ENCODE measurements at places on chromosomes 2 and 18.

- no peak for DNase-seq
Observed at GRCh38 chr2:72204786-72205503, 57.3 kb upstream of the CYP26B1 start.

DNA sequence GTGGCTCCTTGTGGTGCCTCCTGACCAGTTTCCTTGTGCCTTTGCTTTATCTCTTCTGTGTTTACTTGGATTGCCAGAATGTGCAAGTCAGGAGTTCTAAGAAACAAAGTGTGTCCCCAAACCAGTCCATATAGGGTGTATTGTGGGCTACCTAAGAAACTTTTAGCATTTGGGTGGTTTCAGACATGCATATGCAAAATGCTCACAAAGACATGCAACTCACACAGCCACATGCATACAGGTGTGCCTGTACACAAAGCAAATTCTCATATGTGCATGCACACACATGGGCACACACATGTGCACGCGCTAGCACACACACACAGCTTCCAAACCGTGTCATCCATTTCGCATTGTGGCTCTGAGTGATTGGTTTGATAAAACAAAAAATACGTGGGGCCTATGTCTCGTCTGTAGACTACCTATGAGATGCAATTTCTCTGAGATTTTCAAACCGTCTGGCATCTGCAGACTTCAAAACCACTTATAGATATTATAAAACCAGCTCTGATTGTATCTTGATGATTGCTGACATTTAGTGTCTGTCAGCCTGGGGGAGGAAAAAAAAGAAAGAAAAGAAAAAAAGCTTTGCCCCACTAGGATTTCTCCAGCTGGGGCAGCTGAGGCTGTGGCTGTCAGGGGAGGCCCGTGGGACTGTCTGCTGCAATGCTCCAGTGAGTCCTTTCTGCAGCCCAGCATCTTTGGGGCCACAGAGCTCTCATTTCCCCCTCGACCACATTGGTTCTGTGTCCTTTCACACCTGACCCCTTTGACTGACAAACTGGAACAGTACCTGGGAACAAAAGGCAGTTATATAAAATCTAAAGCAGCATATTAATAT, 556.1 kb downstream of the CMPK2 start:
- no peak for DNase-seq

- no peak for DNase-seq
Observed at GRCh38 chr2:137249463-137250130, 484.3 kb downstream of the THSD7B start.

- no peak for DNase-seq
Observed at GRCh38 chr2:197229509-197230443, 80.8 kb downstream of the ANKRD44 start.

- DNase-seq: peak; percentile 31
Observed at GRCh38 chr2:97745474-97746174, 32.2 kb downstream of the ZAP70 start.

GRCh38 chr2:17306219-17306618, 212.0 kb downstream of the RAD51AP2 start:
- no peak for DNase-seq

DNA sequence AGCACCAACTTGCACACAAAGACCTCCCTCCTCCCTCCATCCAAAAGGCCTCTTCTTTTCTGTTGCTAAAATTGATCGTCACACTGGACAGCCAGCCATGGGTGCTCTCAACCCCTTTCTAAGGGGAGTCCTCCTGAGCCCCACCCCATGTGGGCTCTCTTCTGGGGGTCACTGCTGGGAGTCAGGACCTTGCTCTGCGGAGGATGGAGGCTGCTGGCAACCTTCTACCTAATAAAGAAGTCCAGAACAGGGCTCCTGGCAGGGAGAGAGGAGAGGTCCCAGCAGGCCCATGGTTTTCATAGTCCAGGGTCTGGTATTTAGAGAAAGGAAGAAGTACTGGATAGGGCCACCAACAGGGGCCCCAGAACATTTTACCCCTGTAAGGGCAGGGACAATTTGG, 67.6 kb upstream of the OTOS start:
- no peak for DNase-seq

DNA sequence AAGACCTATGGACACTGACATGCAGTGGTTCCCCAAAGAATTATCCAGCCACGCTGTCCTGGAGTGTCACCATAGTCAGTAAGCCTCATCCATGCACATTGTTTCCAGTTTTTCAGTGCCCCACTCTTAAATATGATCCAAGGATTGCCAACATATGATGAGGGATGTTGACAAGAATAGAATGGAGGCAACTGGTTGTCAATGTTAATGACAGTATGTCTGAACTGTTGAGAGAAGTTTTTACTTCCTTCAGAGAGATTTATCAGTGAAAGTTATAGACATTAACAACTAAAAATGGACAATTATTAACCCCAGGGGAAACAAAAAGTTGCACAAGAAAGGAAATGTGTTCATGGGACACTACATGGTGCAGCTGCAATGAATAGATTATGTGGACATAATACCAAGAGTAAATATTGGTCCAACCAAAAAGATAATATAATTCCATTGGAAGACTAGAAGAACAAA, 69.9 kb downstream of the CYP26B1 start:
- DNase-seq: no peak

- DNase-seq: no peak
Observed at GRCh38 chr2:3406501-3406900, 27.0 kb downstream of the TRAPPC12 start.

GRCh38 chr2:100799686-100800085, 20.3 kb upstream of the NPAS2 start:
- no peak for DNase-seq

- no peak for DNase-seq
Observed at GRCh38 chr2:43085505-43085904, 140.9 kb downstream of the ZFP36L2 start.

- DNase-seq: no peak
Observed at GRCh38 chr2:169743549-169743948, 9.9 kb downstream of the KLHL23 start.

- peak; percentile 46 for DNase-seq
Observed at GRCh38 chr2:127829845-127830246, 18.9 kb upstream of the WDR33 start.

DNA sequence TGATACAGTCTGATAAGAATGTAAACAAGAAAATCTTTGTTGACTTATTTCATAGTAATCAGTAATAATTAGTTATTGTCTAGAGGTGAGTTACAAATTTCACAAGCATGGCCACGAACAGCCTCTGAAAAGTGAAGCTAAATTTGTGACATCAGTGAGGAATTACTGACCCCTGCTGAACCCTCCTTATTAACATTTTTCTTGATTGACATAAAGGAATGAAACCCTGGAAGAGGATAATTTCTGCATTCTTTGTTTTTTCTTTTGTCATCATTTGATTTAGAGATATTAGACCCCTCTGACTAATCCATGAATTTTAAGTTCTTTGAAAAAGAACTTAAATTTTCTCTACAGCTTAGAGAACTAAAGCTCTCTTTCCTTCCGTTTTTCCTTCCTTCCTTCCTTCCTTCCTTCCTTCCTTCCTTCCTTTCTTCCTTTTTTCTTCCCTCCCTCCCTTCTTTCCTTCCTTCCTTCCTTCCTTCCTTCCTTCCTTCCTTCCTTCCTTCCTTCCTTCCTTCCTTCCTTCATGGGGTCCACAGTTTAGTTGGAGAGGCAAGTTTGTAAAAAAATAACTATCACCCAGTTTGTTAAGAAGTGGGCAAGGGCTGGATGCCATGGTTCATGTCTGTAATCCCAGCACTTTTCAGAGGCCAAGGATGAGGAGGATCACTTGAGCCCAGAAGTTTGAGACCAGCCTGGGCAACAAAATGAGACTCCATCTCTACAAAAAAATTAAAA, 387.0 kb downstream of the MTX2 start:
- no peak for DNase-seq

- DNase-seq: no peak
Observed at GRCh38 chr2:226644399-226644865, 155.2 kb downstream of the IRS1 start.

GRCh38 chr2:13021470-13021957, 304.8 kb downstream of the TRIB2 start:
- DNase-seq: no peak

- DNase-seq: peak; percentile 78
Observed at GRCh38 chr18:48222118-48222517, 187.1 kb downstream of the ZBTB7C start.

DNA sequence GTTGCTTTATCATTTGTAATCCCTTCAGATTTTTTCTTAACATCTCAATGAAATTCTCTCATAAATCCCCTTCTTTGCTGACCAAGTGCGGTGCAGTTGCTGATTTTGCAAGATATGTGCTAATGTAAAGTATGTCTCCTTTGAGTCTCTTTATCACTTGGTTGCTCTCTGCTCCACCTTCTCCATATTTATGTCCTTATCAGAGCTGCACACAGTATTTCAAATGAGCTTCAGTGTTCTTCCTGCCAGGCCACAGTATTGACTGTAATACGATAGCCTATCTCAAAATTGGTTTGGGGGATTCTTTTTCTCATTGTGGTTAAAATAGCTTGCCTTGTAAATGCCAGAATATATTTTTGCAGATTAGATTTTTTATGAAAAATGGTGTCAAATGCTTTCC, 32.2 kb downstream of the MAIP1 start:
- DNase-seq: no peak

DNA sequence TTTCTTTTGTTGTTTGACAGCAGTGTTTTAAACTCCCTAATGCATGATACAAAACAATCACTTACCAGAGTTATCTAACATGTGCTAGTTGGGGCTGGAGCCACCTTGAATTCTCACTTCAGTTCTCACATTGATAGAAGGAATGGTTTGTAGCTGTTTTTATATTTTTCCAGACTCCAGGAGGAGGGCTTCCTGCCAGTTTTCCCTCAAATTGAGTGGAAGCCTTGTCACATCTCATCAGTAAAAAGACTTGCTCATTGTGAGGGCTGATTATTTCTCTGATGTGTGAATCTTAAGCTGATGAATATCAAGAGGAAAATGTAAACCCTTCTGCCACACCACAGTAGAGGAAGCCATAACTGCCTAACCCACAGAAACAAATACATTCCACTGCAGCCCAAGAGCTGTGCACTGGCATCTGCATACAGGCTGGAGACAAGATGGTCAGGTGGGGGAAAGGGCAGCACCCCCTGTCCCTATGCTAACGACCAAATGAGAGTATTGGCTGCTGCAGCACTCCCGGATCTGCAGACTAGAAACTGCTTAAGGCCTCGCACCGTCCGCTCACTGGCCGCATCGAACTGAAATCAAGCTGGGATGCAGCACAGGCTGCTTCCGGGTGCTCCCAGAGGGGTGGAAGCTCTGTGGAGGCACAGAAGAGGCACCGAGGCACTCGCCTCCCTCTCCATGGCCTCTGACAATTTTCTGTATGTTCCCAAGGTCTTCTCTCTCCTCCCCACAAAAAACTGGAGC, 73.7 kb upstream of the TPO start:
- no peak for DNase-seq

- no peak for DNase-seq
Observed at GRCh38 chr2:110099038-110099425, 16.6 kb downstream of the MALL start.

DNA sequence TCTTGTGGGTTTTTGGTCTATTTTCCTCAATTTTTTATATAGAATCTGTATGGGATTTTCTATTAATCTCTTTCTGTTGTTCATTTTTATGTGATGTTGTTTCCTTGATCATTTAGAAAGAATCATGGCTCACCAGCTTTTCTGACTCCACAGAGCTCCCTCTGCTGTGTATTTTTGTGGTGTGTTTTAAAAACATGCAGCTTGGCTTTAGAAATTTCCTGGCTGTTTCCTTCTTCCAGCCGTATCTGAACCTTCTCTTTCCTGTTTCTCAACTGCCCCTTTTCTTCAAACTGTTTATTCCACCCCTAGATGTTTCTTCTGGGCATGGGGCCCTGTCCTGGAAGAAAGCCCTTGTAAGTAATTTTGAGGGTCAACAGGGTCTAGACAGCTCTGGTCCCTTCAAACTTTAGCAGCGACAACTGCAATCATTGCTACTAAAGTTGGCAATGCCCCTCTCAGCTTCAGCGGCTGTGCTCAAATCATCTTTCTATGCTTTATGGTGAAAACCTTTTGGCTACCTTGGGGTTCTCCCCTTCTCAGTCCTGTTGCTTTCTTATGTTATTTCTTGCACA, 17.6 kb upstream of the COPS8 start:
- no peak for DNase-seq

DNA sequence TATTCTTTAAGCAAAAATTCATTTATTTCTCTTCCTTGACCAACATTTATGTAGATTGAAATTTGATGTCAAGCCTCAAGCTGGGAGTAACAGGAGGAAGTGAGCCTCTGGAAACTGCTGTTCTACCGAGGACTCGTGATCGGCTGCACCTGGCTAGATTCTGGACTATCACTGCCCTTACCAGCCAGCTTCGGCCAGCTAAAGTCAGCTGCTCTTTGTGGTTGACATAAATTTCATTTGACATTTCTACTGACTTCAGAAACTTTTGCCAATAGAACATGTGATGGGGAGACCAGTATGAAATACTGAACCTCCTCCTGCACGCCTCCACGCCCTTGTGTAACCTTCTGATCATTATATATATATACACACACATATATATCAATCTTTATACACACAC, 74.2 kb upstream of the RGPD5 start:
- DNase-seq: no peak

DNA sequence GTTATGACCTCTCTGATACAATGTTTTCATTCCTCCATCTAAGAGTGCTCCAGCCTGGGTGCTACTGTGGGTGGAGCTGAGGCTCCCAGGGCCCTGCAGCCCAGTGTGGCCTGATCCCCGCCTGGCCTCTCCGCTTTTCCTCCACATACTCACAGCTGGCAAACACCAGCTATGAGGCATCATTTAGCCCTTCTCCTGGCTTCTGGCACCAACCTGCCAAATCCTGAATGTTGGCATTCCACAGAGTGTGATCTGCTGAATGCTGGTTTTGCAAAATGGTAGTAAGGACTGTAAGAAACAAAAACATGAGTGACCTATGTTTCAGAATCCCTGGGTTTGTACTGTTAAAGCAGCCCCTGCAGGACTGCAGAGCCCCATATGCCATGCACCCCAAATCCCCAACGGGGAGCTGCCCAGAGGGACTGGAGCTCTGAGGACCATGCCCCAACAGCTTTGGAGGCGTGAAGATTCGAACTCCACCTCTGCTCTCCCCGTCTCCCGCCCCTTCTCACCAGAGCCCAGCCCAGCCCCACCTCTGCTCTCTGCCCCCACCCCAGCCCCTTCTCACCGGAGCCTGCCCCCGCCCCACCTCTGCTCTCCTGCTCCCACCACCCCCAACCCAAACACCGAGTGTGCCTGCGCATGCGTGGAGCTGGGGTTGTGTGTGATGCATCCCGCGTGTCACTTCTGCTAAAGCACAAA, 4.2 kb downstream of the SLC66A2 start:
- DNase-seq: peak; percentile 26

GRCh38 chr2:240869109-240869955, 708 bp downstream of the AGXT start:
- DNase-seq: no peak

GRCh38 chr2:237726401-237726830, 72.2 kb upstream of the RBM44 start:
- no peak for DNase-seq

DNA sequence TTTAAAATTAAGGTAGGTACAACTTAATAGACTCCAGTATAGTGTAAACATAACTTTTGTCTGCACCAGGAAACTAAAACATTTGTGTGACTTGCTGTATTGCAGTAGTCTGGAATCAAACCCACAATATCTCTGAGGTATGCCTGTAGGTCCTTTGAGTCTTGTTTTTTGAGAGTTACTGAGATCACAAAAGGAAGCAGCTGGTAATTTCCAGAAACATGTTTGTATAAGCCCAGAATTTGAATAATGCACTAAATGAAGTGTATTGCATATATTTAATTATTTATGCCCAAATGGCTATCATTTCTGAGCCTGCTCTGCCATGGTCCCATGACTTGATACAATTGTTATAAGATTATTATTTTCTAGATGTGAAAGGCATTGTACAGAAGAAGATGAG, 143.3 kb upstream of the LYPD6 start:
- no peak for DNase-seq

- no peak for DNase-seq
Observed at GRCh38 chr2:237271698-237272652, 142.0 kb downstream of the COL6A3 start.
